ENCODE measurements at places on chromosomes 5 and 9.

- DNase-seq: no peak
Measured at GRCh38 chr5:78354066-78354670, 6.2 kb upstream of the SCAMP1 start.

GRCh38 chr9:35108461-35108860, 5.5 kb upstream of the STOML2 start:
- DNase-seq: peak; percentile 47

DNA sequence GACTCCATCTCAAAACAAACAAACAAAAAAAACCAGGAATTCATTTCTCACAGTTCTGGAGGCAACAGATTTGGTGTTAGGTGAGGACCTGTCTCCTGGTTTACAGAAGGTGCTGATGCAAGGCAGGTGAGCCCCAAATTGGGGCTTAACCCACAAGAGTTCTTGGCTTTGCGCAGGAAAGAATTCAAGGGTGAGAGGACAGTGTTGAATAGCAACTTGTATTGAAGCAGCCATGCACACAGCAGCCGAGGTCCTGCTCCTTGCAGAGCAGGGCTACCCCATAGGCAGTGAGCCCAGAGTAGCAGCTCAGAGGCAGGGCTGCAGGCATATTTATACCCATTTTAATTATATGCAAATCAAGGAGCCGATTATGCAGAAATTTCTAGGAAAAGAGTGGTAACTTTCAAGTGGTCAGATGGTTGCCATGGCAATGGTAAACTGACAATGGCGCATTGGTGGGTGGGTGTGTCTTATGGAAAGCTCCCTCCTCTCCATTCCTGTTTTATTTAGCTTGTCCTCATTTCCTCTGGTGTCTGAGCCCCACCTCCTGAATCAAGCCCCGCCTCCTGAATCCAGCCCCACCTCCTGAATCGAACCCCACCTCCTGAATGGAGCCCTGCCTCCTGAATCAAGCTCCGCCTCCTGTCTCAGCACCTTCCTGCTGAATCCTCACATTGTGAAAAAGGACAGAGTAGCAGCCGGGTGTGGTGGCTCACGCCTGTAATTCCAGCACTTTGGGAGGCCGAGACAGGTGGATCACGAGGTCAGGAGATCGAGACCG, 34.5 kb upstream of the COL5A1 start:
- DNase-seq: peak; percentile 20

GRCh38 chr9:129776938-129777768, 24.3 kb upstream of the PTGES start:
- peak; percentile 96 for DNase-seq

DNA sequence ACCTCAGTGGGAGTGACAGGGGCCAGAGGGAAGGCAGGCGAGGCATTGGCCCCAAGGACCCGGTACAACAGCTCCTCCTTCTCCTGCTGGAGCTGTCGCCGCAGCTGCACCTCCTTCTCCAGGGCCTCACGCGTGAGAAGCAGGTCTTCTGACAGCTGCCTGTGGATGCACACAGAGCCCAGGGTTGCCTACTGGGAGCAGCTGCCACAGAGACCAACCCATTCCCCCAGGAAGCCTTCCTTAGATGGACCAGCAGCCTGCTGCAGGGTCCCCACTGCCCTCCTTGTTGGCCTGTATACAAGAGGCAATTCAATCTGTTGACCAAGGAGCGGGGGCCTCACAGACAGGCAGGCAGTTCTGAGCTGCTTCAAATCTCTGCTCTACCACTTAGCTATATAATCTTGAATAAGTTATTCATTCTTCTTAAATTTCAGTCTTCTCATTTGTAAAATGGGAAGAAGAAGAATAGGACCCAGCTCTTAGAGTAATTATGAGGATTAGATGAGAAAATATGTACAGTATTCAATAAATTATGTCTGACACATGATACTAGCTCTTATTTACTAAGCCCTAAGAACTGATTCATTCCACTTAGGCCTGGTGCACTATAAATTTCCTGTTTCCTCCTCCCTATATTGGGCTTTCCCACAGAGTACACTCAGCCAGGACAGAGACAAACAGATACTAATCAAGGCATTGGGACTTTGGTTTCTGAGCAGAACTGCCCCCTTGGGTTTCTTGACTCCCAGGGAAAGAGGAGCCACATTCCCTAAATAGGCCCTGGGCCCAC, 26.1 kb upstream of the ANXA6 start:
- no peak for DNase-seq

DNA sequence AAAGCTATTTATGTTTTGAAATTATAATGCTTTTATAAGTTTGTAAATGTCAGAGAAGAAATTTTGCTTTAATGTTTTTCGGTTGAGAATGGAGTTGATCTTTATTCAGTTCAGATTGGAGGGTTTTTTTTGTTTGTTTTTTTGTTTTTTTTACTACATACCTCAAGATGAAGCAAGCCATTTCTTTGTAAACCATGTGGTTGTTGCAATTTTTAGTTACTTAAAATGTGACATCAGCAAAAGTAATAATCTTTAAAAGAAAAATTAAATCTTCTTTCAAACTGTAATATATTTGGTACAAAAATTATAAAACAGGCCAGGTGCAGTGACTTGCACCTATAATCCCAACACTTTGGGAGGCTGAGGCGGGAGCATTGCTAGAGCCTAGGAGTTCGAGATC, 102.6 kb downstream of the CDC42SE2 start:
- DNase-seq: no peak

GRCh38 chr5:40801771-40802562, 3.8 kb upstream of the PRKAA1 start:
- DNase-seq: no peak

- no peak for DNase-seq
Measured at GRCh38 chr9:134191455-134192209, 27.3 kb upstream of the RNU6ATAC start.

- DNase-seq: no peak
Measured at GRCh38 chr9:6641561-6641960, 4.0 kb downstream of the GLDC start.

GRCh38 chr9:130451509-130452388, 7.0 kb downstream of the ASS1 start:
- peak; percentile 94 for DNase-seq

- no peak for DNase-seq
Measured at GRCh38 chr5:168142402-168142801, 149.0 kb upstream of the WWC1 start.

GRCh38 chr9:88947581-88948573, 43.4 kb upstream of the S1PR3 start:
- DNase-seq: no peak

GRCh38 chr5:9716838-9717281, 86.7 kb upstream of the TAS2R1 start:
- DNase-seq: no peak

DNA sequence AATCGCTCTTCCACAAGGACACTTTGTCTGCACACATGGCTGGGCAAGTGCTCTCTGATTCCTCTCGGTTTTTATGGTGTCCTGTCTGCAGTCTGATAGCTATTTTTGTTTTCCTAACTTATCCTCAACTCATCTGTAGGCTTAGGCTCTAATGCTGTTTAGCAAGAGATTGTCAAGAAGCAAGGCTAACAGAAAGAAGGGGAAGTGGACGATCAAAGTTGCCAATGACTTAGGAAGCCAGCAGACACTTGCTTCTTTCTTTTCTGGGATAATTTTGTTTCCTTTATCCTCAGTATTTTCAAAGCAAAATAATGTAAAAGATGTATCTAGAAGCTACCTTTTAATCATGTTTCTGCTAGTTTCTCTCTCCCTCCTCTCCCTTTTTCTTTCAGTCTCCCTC, 130.7 kb downstream of the PRKACG start:
- DNase-seq: no peak

DNA sequence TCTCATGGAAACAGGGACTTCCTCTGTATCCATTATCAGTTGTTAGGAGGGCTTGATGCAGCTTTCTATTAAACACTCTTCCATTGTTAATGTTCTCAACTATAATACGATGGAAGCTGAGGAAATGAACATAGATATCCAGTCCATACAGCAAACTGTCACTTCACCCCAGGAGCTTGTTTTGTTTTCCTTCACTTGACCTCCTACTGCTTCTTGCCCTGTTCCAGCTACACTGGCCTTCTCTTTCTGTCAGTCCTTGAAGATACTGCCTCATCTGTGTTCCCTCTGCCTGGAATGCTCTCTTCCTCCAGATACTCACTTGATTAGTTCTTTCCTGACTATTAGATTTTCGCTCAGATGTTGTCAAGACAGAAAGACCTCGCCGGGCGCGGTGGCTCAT, 17.1 kb downstream of the CTNNA1 start:
- no peak for DNase-seq

DNA sequence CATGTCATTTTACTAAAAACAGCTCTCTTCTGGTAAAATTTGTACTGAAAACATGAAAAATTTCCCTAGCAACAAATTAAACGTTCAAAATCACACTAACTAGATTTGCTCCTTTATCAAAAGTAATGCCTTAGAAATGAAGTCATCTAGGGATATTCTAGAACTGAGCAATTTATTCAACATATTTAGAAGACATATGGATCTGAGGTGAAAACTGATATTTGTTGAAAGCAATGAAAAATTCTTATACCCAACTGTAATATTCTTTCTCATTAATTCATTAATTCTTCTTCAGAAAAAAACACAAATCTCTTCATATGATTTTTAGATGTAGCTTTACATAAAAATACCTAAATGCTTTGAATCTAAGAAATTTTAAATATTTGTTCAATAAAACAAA, 604.9 kb downstream of the NR2F1-AS1 start:
- DNase-seq: no peak

DNA sequence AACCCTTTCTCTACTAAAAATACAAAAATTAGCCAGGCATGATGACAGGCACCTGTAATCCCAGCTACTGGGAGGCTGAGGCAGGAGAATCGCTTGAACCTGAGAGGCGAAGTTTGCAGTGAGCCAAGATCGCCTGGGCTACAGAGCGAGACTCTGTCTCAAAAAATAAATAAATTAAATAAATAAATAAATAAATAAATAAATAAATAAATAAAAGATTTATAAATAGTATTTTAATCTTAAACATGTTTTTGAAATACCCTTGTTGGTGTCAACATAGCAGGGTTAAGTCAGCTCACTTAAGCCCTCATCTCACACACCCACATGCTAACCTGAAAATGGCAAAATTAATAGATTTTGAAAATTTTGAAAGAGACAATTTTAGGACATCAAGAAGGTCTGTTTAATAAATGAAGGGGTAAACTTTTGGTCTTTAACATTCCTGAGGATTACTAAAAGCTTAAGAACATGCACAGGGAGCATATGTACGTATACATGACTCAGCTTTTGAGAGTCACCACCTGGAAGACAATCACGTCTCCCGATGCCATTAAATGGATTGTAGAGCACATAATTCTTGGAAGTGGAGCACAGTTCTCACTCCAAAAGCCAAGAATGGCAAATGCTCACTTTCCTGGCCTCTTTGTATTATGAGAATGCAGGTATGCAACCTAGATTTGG, 202.5 kb downstream of the GDNF start:
- no peak for DNase-seq

- DNase-seq: no peak
Measured at GRCh38 chr5:14447958-14448911, 133.4 kb upstream of the OTULINL start.

DNA sequence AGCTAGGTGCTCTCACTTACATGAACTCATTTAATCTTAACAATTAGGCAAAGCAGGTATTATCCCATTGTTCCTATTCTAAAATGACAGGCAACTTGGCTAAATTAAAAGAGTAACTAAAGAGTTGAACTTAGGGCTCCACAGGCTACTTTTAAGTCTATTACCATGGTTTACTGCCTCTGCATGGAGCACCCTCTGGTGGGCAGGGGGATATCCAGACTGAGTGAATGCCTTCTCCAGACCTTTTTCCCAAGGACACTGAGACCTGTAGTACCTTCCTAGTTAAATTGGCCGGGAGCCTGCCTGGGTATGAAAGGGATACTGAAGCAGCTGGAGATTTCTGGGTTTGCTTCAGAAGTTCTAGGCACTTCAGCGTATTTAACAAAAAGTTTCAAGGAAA, 238.1 kb downstream of the ELAVL2 start:
- DNase-seq: no peak

GRCh38 chr5:143262393-143263174, 140.9 kb downstream of the NR3C1 start:
- no peak for DNase-seq

DNA sequence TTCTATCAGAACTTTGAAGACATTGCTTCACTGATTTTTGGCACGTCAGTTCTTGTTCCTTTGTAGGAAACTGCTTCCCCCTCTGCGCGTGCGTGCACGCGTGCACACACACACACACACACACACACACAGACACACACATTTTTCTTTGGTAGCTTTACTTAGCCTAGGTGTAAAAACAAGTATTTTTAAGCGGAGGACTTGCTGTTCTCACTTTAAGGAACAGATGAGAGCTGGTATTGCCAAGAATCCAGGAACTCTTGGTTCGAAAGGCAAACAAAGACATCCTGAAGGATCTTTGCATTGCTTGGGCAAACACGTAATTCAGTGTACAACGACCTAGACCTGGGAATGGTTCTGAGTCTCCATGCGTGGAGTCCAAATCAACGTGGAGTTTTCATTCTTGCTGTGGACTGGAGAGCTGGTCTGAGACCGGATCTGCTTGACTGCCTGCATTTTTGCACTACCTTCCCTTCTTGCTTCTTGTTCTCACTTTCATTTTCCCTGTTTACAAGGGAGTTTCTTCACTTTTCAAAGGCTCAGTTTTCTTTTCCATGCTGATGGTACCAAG, 8.2 kb downstream of the TMEM268 start:
- DNase-seq: no peak

- no peak for DNase-seq
Measured at GRCh38 chr5:15806613-15807012, 306.6 kb downstream of the FBXL7 start.

- no peak for DNase-seq
Measured at GRCh38 chr9:73151653-73152542, at the start of gene ANXA1. Gene ANXA1 (plus strand): TSS chr9:73151865. CDS start chr9:73158536, 6,671 bp downstream.

DNA sequence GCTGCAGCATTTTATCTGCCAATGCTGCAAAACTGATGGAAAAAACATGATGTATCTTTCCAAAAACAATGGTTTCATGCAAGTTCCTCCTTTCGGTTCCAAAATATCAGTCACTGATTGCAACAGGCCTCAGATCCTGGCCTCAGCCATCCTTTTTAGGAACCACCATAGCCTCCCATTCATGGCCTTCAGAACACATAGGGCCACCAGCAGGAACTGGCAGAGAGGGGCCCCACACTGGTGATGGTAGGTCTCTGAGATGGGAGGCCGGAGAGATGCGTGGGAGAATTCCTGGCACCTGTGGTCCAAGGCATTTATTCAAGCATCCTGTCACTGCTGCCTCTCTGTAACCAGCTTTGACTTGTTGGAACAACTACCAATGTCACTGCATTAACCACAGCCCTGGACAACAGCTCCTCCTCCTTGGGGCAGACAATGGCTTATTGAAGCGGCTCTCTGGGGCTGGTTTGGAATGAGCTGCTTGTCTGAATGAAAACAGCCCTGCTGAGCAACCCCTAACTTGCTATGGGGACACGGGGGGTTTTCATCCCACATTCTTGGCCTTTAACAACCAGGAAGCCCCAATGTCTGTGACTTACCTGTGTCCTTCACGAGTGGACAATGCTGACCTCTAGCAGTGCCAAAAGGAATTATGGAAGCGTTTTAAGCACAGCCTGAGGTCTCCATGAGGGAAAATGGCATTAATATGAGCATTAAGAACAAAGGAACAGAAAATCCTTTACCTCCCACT, 108.1 kb downstream of the LHFPL2 start:
- no peak for DNase-seq

Measured in mesenteric fat pad (tissue), 1 donor.